ENCODE measurements at places on chromosomes 3 and 15. TPM values are rescaled to one million over a fixed set of nuclear protein-coding genes. Genes with fewer than 3 reads are reported as not detected.

Gene CHAC1
- 7.5 TPM for polyA plus RNA-seq

Gene KCNAB1
- polyA plus RNA-seq = 0.09 TPM

Gene EPB42
- not detected for polyA plus RNA-seq

Gene ENTPD3
- not detected for polyA plus RNA-seq

DNA sequence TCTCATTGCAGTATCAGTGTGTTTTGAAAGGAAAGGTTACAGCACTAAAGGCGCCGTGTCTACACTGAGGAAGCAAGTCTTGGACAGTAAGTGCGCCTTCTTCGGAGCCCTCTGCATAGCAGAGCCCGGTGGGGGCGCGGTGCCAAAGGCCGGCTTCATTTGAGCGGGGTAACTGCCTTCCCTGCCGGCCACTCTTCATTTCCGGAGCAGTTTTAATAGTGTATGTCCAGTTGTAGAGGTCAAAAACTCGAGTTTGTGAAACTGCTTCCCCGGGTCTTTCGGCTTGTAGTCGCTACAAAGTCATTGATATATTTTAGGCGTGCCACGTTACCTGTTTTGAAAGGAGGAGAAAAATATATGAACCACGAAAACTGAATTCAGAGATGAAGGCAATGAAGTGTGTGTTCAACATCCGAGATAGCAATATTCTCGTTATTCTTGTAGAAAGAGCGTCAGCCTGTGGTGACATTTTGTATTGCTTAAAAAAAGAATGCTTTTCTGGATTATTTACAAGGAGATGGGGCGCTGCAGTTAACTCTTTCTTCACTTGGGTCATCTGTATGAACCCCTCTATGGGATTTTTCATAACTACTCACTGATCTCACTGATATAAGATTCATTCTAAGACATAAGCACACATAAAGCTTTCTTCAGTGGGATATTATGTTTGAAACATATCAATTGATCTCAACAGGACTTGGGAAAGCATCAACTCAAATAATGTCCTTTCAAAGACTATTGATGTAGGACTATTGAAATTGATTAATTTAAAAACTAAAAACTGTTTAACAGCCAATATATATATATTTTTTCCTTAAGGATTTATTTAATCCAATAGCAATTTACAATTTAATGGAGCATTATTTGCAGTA, 3.0 kb downstream of the ALCAM start:
- DNase-seq = peak; percentile 75

DNA sequence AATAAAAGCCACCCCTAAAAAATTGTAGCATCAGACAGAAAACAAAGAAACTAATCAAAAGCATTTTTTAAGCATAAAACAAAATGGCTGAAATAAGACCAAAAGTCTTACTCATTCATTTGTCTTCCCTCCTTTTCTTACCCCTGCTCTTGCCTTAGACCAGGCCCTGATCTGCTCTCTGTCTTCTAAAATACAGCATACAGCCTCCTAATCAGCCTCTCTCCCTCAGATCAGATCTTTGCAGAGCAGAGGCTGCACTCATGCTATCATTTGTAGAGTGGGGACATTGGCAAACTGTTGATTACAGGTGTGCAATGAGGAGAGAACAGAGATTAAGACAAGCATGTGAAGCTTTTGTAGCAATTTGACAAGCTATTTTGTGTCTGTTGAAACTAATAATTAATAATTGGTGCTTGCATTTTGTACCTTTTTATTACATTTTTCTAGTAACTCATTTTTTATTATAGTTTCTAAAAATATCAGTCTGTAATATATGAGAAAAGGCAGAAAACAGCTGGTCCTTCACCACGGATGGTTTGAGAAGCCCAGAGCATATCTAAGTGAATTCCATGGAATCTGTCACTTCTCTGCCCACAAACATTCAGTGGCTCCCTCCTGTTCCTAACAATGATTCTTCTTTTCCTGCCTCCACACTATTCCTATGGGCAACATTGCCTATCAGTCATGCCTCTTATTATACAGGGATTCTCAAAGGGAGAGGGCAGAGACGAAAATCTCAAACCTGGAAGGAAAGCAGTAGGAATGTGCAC, 286.2 kb upstream of the STT3B start:
- no peak for DNase-seq

GRCh38 chr3:101719604-101720185, 4.7 kb upstream of the CEP97 start:
- DNase-seq = peak; percentile 38

DNA sequence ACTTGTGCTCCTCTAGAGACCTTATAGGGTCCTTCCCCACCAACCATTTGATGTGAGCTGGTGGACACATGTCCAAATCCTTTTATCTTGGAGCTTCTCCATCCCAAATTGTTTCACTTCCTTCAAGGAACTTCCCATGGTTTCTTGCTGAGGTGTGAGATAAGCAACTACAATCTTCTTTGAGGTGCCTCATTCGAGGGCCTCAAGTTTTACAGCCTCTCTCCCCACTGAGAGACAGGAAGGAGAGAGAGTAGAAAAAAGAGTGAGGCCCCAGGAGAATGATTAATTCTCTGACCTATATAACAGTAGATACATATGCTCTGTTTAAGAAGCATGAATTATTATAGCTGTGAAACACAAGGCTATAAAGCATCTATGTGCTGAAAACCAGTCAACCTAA, 70.5 kb downstream of the SUMF1 start:
- DNase-seq = no peak

Measured in fibroblast of lung (primary cell).